ENCODE measurements at places on chromosomes 7 and 10.

- H3K27ac ChIP-seq = no peak overlapping the region
- no peaks in the 10 kb centered on the region for H3K4me1 ChIP-seq
- H3K36me3 ChIP-seq = peaks cover 34% of the 10 kb centered on the region
- H3K27me3 ChIP-seq = no peaks in the 10 kb centered on the region
Observed at GRCh38 chr7:138527746-138528223, 67.7 kb downstream of the TRIM24 start.

- H3K36me3 ChIP-seq = no peaks in the 10 kb centered on the region
- H3K4me1 ChIP-seq = no peaks in the 10 kb centered on the region
- no peak overlapping the region for H3K27ac ChIP-seq
- no peak overlapping the region for H3K4me3 ChIP-seq
- H3K27me3 ChIP-seq = peaks cover 6% of the 10 kb centered on the region
Observed at GRCh38 chr10:421170-421569, 268.3 kb downstream of the DIP2C start.

- H3K4me1 ChIP-seq = no peaks in the 10 kb centered on the region
- H3K27ac ChIP-seq = no peak overlapping the region
- DNase-seq = no peak
- H3K27me3 ChIP-seq = peaks cover 10% of the 10 kb centered on the region
- no peaks in the 10 kb centered on the region for H3K36me3 ChIP-seq
Observed at GRCh38 chr7:132546366-132547127, 29.7 kb downstream of the PLXNA4 start.

- no peak overlapping the region for H3K4me3 ChIP-seq
- no peaks in the 10 kb centered on the region for H3K27me3 ChIP-seq
- H3K27ac ChIP-seq = no peak overlapping the region
Observed at GRCh38 chr7:49639068-49639593, 134.3 kb upstream of the VWC2 start.

DNA sequence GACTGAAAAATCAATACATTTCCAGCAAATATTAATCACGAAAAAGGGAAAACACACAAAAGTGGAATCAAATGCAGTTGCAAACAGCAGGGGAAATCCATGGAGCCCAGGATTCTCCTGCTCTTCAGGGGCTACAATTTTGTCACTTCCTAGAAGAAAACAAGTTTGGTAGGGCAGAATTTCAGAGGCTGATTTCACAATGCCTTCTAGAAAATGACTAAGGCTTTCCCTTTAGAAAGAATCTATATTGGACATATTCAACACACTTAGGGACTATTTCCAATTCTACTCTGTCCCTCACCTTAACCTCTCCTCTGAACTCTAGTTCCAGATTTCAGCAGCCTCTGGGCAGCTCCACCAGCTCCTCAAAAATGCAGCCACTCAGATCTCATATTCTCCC, 111.3 kb downstream of the HECTD2 start:
- peaks cover 8% of the 10 kb centered on the region for H3K27me3 ChIP-seq
- H3K4me1 ChIP-seq = peaks cover 6% of the 10 kb centered on the region
- peaks cover 2% of the 10 kb centered on the region for H3K36me3 ChIP-seq
- H3K27ac ChIP-seq = no peak overlapping the region
- no peak overlapping the region for H3K4me3 ChIP-seq

DNA sequence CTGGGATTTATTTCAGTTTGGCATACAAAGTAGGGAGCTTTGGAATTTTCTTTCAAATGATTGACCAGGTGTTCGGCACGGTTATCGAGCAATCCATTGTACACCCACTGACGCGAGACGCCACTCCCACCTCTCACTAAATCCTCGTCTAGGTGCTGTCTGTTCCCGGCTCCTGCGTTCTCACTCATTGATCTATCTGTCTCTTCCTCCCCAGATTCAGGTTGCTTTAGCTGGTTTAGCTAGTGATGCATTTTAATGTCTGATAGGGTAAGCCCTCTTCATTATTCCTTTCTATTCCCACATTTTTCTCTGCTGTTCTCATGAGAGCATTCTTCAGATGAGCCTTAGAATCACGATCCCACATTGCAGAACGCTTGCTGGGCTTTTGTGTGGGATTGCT, 91.7 kb downstream of the ELFN1 start:
- no peak overlapping the region for H3K27ac ChIP-seq
- no peak for DNase-seq
- H3K27me3 ChIP-seq = peaks cover 9% of the 10 kb centered on the region
- H3K4me3 ChIP-seq = no peak overlapping the region

DNA sequence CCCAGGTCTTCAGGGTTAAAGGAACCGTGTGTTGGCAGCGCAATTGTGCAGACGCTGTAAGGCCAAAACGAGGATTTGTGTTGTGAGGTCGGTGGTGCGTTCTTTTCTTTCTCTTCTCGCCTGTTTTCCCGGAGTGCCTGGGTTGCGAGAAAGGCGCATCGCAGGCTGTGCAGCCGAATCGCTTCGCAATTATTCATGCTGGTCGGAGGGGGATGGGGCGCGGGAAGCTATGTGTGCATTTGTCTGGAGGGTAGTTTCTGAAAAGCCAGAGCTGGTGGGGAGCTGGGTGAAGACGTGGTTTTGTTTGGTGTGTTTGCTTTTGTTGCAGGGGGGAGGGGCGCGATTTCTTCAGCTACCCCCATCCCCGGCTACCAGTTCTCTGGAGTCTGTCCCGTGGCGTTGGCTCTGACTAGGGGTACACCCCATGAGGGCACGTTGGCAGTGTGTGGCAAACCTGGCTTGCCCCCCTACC, 2.1 kb downstream of the MXI1 start:
- H3K4me1 ChIP-seq = peaks cover 43% of the 10 kb centered on the region
- H3K36me3 ChIP-seq = no peaks in the 10 kb centered on the region
- H3K27me3 ChIP-seq = peaks cover 7% of the 10 kb centered on the region
- peak overlapping the region; percentile 42 for H3K27ac ChIP-seq
- DNase-seq = no peak
- H3K4me3 ChIP-seq = peak overlapping the region; percentile 90

GRCh38 chr10:7484456-7485243, 73.8 kb upstream of the SFMBT2 start:
- peaks cover 54% of the 10 kb centered on the region for H3K4me1 ChIP-seq
- no peaks in the 10 kb centered on the region for H3K27me3 ChIP-seq
- H3K27ac ChIP-seq = peak overlapping the region; percentile 77
- H3K36me3 ChIP-seq = no peaks in the 10 kb centered on the region
- H3K4me3 ChIP-seq = peak overlapping the region; percentile 78

- no peaks in the 10 kb centered on the region for H3K27me3 ChIP-seq
- H3K4me1 ChIP-seq = no peaks in the 10 kb centered on the region
- H3K36me3 ChIP-seq = no peaks in the 10 kb centered on the region
- no peak overlapping the region for H3K4me3 ChIP-seq
- DNase-seq = no peak
Observed at GRCh38 chr10:121049489-121049888, 198.3 kb downstream of the WDR11 start.

DNA sequence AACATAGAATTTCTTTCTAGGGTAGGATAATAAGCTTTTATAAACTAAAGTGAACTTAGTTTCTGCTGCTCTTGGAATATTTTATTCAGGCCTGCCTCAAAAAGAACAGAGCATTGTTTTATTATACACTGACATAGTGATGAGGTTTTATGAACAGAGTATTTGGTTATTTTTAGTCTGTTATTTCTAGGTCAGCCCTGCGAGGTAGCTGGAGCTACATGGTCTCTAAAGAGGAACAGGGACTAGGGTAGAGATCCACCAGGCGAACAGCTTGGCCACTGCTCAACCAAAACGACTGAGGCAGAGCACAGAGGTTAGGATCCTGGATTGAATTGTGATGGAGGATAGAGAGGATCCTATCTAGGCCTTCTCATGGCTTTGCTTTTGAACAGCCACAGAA, 53.0 kb downstream of the MKX start:
- H3K4me3 ChIP-seq = no peak overlapping the region
- H3K27ac ChIP-seq = no peak overlapping the region
- H3K4me1 ChIP-seq = no peaks in the 10 kb centered on the region

- H3K4me3 ChIP-seq = no peak overlapping the region
- no peaks in the 10 kb centered on the region for H3K36me3 ChIP-seq
Observed at GRCh38 chr7:113071465-113071864, 15.2 kb downstream of the GPR85 start.

DNA sequence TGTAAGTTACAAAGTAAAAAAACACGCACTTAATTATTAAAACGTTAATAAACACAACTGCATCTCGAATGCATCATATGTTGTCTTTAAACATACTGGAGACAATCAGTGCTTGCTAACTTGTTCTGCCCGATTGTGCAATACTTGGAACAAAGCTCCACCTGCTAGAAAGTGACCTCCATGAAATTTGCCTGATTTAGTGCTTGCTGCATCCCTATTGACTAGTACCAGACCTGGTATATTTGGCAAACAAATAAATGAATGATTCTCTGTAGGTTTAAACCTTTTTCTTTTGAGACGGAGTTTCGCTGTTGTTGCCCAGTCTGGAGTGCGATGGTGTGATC, 6.2 kb downstream of the BZW2 start:
- no peak for DNase-seq
- peaks cover 38% of the 10 kb centered on the region for H3K4me1 ChIP-seq
- no peak overlapping the region for H3K27ac ChIP-seq

DNA sequence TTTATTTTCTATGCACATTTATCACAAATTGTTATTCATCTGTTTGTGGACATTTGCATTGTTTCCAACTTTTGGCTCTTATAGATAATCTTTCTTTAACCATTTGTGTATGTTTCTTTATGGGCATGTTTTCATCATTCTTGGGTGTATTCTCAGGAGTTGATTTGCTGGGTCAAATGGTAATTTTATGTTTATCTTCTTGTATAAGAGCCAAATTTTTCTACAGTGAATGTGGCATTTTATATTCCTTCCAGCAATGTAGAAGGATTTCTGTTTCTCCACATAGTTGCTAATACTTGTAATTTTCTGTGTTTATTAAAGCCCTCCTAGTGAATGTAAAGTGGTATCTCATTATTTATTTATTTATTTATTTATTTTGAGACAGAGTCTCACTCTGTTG, 21.8 kb downstream of the CYP2C19 start:
- H3K36me3 ChIP-seq = no peaks in the 10 kb centered on the region
- H3K27me3 ChIP-seq = no peaks in the 10 kb centered on the region
- no peak overlapping the region for H3K27ac ChIP-seq
- no peak overlapping the region for H3K4me3 ChIP-seq
- DNase-seq = no peak

DNA sequence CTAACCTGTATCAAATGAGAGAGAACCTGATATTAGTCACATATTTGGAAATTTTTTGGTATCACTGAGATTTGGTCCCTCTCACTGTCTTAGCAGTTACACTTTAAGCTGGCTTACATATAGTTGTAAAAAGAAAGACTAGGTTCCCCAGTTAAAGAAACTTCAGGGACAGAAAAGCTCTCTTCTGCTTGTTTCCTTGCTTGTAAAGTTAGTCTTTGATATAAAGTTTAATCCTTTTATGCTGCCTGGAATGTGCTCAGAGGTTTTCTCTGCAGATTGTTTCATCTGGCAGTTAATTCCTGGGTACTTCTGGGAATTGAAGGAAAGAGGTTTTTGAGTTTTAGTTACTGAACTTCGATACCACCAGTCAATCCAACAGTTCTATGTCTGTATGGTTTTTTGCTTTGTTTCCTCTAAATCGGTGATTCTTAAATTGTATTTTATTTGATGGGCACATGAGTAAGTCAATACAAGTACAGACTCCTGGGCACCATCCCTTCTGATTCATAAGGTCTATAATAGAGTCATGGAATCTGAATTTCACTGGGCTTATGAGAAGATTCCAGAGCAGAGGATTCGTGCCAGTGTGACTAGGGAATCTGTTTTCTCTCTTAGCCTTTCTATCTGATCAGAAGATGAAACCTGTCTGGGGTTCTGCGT, 1080.9 kb upstream of the C7orf33 start:
- H3K36me3 ChIP-seq = no peaks in the 10 kb centered on the region
- no peaks in the 10 kb centered on the region for H3K4me1 ChIP-seq
- no peak for DNase-seq
- H3K4me3 ChIP-seq = no peak overlapping the region
- H3K27me3 ChIP-seq = no peaks in the 10 kb centered on the region
- no peak overlapping the region for H3K27ac ChIP-seq

DNA sequence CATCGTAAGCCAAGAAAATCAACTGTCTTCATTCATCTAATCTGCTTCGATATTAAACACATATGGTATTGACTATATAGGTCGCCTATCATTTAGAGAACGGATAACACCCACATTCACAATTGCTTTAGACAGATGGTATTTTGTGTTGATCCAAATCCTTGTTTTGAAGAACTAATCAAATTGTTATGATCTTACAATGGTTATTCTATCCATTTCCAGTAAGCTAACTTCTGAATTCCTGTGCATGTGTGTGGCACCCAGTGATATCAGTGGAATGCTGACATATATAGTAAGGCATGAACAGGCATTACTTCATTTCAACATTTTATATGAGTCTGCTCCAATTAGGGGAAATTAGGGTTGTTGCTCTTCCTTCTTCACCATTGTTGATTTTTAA, 98.8 kb downstream of the SEMA3E start:
- H3K27me3 ChIP-seq = no peaks in the 10 kb centered on the region
- H3K36me3 ChIP-seq = no peaks in the 10 kb centered on the region
- H3K4me3 ChIP-seq = no peak overlapping the region

DNA sequence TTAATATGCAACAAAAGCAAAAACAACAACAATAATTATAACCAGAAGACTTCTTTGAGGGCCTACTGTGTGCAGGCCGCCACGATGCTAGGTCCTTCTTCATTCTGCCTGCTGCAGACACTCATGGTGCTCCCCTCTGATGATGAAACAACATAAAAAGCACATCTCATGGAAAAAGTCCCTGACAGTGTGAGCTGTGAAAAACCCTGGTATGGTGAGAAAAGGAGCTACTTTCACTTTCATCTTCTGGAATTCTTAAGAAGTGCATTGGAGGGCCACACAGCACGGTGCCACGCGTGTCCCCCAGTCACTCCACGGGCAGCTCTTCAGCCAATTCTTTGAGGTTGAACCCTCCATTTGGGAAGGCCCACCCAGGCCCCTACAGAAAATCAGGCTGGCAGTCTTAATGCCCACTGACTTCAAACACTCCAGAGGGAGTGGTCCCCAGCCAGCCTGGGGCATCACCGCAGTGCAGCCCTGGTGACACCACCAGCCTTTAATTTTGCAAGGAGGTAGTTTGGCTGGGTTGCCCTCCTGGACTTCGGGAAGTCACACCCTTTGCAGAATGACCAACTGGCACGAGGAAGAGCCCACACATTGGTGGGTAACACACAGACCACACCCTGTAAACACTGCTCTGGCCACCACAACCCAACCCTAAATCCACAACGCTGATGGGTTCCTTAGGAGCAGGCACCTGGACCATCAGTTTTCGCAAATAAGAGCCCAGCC, 7.7 kb downstream of the KCNMA1 start:
- H3K27ac ChIP-seq = no peak overlapping the region
- no peak for DNase-seq
- peaks cover 4% of the 10 kb centered on the region for H3K4me1 ChIP-seq
- peaks cover 2% of the 10 kb centered on the region for H3K27me3 ChIP-seq
